ENCODE measurements at places on chromosomes 6 and 20. TPM values are rescaled to one million over a fixed set of nuclear protein-coding genes. Genes with fewer than 3 reads are reported as not detected.

GRCh38 chr6:104614394-104614793, 245.3 kb downstream of the HACE1 start:
- no peak for DNase-seq

DNA sequence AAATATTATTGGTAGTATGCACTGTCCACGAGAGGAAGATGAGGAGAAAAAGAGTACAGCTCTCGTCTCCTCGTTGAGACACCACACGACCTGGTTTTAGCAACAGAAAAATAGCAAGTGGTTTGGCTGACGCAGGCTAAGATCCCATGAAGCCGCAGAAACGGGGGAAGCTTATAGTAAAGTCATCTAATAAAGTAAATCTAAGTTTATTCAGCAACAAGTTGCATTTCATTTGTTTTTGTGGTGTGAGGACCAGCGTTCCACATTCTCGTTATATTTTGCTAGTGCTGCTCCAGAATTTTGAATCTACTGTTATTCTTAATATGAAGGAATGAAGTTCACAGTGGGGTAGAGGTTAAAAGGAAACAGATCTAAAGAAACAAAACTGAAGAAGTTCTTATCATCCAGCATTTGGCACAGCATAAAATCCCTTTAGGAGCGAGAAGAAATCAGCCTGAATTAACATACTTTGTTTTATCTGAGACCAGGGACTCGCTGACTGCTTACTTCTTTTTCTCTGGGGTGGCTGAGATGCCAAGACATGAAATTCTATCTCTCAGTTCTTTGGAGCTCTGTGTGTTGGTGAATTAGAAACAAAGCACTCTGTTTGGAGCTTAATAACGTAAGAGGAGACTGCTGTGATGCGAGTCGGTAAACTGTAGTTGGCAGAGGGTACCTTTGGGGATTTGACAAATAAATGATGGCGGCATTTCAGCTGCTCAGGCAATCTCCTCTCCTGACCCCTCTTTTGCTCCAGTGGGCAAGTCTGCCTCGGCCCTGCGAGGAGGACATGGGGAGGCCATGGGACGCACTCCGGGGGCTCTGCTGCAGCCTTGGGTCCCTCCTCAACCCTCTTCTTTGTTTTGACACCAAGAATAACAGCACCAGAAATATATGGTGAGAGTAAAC, 24.9 kb upstream of the IRF4 start:
- DNase-seq, result no peak

DNA sequence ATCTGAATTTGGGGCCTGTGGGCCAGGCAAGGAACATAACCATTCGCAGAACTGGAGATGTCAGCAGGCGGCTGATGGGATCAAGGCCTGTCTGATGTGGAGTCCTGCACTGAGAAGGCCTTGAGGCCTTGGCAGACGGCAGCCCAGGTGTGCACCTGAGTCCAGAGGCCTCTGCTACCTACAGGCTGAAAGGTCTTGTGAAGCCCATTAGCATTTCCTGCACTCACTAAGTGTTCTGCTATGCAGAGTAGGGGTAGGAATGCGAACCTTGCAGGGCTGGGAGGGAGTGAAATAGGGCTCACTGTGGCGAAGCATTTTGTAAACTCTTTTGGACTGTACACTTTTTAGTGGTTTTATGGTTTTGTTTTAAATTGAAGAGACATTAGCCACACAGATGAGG, 48.3 kb upstream of the RNF24 start:
- no peak for DNase-seq

DCDC2 gene
- 6.5 TPM for polyA plus RNA-seq

DNA sequence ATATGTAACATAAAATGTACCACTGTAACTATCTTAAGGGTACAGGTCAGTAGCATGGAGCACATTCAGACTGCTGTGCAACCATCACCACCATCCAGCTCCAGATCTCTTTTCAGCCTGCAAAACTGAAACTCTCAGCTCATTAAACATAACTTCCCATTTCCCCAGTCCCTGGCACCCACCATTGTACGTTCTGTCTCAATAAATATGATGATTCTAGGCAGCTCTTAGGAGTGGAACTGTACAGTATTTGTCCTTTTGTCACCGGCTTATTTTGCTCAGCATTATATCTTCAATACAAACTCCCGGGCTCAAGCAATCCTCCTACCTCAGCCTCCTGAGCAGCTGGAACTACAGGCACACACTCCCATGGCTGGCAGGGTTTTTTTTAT, 1.5 kb downstream of the ZC3H12D start:
- no peak for DNase-seq

SEMG1 gene
- polyA plus RNA-seq, result not detected

TSPO2 gene
- polyA plus RNA-seq, result 0.55 TPM

- no peak for DNase-seq
Observed at GRCh38 chr6:112979830-112980229, 632.7 kb downstream of the RFPL4B start.

GRCh38 chr20:45342855-45343531, 5.2 kb downstream of the SDC4 start:
- DNase-seq, result no peak

DNA sequence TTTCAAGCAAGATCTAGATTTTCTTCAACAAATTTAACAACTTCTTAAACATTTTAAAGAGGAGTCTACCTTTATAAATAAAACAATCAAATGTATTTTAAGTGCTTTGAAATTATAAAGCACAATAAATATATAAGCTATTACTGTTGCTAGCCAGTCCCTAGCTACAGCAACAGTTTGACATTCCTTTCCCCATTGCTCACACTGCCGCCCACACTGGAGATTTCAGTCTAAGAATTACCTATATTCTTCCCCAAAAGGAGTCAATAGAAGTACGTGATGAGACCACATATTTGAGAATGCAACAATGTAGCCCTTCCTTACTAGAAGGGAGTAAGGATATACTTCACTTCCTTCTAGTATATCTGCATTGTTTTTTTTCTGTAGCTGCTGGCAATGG, 65.3 kb upstream of the RNF146 start:
- no peak for DNase-seq

ADGRG6 gene
- polyA plus RNA-seq, result 176 TPM

WFDC10B gene
- 0.24 TPM for polyA plus RNA-seq

SRMS gene
- 0.09 TPM for polyA plus RNA-seq

DNA sequence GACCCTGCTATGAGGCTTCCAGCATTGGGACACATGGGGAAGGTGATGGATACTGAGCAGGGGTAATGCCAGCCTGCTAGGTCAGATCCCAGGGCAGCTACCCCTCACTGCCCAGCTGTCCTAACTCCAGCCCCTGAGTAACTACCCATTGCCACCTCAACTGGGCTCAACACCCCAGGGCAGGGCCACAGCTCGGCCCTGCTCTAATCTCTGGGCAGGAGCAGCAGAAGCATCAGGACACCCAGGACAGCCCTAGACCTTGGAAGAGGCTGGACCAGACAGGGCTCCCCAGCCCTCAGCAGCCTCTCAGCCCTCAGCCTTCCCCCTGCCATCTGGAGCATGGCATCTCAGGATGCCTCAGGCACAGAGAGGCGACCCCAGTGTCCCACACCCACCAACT, 67.4 kb upstream of the TOP1 start:
- no peak for DNase-seq

- DNase-seq, result no peak
Observed at GRCh38 chr20:23662276-23662870, 24.6 kb upstream of the CST3 start.

NKAIN4 gene
- not detected for polyA plus RNA-seq

- DNase-seq, result no peak
Observed at GRCh38 chr6:41957117-41957516, 15.5 kb upstream of the CCND3 start.

GRCh38 chr6:22042706-22043105, 254.1 kb downstream of the PRL start:
- no peak for DNase-seq

RMND1 gene
- 30.0 TPM for polyA plus RNA-seq

DNA sequence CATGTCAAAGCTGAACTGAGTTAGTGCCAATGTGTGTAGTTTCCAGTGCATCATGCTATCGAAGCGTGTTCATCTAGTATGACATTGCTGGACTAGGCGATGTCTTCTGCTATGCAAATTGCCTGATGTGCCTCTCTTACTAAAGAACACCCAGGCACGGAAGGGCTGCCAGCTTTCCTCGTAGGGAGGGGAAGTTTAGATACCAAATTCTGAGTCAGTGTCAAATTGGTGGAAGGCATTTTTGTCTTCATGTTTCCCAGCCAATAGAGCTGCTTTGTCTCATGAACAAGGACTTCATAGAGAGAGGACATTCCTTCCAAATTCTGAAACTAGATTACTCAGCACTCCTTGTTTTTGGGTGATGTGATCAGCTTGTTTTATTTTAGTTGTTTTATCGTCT, 320.1 kb downstream of the BTBD3 start:
- no peak for DNase-seq

DNA sequence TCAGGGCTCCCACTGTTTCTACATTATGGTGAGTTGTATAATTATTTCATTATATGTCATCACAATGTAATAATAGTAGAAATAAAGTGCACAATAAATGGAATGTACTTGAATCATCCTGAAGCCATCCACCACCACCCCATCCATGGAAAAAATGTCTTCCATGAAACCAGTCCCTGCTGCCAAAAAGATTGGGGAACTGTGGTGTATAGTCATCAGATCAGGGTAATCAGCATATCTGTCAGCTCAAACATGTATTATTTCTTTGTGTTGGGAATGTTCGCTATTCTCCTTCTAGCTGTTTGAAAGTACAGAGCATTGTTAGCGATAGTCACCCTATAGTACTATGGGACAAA, 33.8 kb upstream of the SLC22A23 start:
- DNase-seq, result no peak

CPXM1 gene
- not detected for polyA plus RNA-seq

- DNase-seq, result no peak
Observed at GRCh38 chr20:40588891-40589290, 100.1 kb downstream of the MAFB start.

MCCD1 gene
- 0.09 TPM for polyA plus RNA-seq

DNA sequence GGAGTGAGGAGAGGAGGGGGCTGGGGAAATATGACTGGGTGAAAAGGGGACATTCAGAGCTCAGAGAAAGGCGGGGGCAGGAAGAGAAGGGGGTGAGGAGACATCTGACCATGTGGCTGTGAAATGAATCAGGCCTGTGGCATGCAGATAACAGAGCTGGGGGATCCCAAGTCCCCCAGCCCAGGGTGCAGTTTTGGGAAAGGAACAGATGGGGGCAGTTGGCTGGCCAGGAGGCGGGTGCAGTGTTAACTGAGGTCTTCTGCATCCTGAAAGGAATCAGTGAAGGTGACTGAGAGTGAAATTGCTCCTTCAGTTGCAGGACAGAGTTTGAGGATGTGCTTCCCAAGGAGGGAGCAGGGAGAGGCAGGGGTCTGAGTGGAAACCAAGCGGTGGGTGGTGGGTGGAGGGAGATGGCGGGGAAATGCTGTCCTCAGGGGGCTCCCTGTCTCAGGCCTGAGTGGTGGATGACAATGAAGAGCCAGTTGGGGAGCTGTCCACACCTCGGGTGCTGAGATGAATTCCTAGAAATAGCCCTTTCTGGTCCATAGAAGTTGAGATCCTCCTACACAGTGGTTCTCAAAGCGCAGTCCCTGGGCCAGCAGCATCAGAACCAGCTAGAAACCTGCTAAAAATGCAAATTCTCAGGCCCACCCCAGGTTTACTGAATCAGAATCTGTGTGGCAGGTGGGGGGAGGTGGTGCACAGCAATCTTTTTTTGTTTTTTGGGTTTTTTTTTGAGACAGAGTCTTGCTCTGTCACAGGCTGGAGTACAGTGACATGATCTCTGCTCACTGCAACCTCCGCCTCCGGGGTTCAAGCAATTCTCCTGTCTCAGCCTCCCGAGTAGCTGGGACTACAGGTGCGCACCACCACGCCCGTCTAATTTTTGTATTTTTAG, 26.0 kb upstream of the CCDC167 start:
- DNase-seq, result no peak

Data from HepG2 (cell line).